Smooth muscle cell of the umbilical artery (primary cell): ENCODE measurements at places on chromosomes 5 and 9. TPM values are rescaled to one million over a fixed set of nuclear protein-coding genes. Genes with fewer than 3 reads are reported as not detected.

The REXO4 gene
- total RNA-seq: 11.3 and 18.9 TPM in 2 replicates

The ORM2 gene
- not detected in 2 replicates for total RNA-seq

The PCDHAC1 gene
- 0.09 and 0.30 TPM in 2 replicates for total RNA-seq

The TRPM3 gene
- under 0.01 and 0.37 TPM in 2 replicates for total RNA-seq

The PCDHB9 gene
- 0.18 and 0.30 TPM in 2 replicates for total RNA-seq

The SLC36A3 gene
- not detected in 2 replicates for total RNA-seq

The C6 gene
- total RNA-seq: not detected in 2 replicates

The LCN2 gene
- total RNA-seq: not detected in 2 replicates

The ARSI gene
- 60.5 and 118 TPM in 2 replicates for total RNA-seq

The DMRTA1 gene
- total RNA-seq: 1.1 and 2.1 TPM in 2 replicates

The DBN1 gene
- 108 and 180 TPM in 2 replicates for total RNA-seq

The SPINK4 gene
- not detected in 2 replicates for total RNA-seq

The CAAP1 gene
- 20.8 and 24.7 TPM in 2 replicates for total RNA-seq

The PCDHGA4 gene
- total RNA-seq: 5.8 and 6.5 TPM in 2 replicates

The TLE1 gene
- total RNA-seq: 18.1 and 30.6 TPM in 2 replicates

The LCN9 gene
- total RNA-seq: not detected in 2 replicates

The SERF1A gene
- 2.8 and 5.0 TPM in 2 replicates for total RNA-seq

The KIF24 gene
- total RNA-seq: 0.59 and 1.8 TPM in 2 replicates

The CLINT1 gene
- total RNA-seq: 152 and 184 TPM in 2 replicates

The CYLC2 gene
- total RNA-seq: not detected in 2 replicates

The CDHR2 gene
- 0.05 TPM in 1 of 2 replicates, not detected in the other for total RNA-seq

The SLC30A5 gene
- total RNA-seq: 70.1 and 87.3 TPM in 2 replicates

The CATSPER3 gene
- total RNA-seq: not detected in 2 replicates

The DAB2IP gene
- total RNA-seq: 8.3 and 20.1 TPM in 2 replicates
